Fibroblast of skin of left biceps (primary cell): ENCODE measurements at places on chromosomes 2 and 18.
A peak's percentile ranks its signal among the peaks of the same experiment; 100 is the strongest.

GRCh38 chr2:84486441-84487115 is 27.5 kb upstream of the SUCLG1 start:
- no peak for DNase-seq

- no peak for DNase-seq
Observed at GRCh38 chr2:145777297-145777696, 1257.4 kb upstream of the ZEB2 start.

- DNase-seq: no peak
Observed at GRCh38 chr2:236653863-236654262, 84.2 kb downstream of the ACKR3 start.

DNA sequence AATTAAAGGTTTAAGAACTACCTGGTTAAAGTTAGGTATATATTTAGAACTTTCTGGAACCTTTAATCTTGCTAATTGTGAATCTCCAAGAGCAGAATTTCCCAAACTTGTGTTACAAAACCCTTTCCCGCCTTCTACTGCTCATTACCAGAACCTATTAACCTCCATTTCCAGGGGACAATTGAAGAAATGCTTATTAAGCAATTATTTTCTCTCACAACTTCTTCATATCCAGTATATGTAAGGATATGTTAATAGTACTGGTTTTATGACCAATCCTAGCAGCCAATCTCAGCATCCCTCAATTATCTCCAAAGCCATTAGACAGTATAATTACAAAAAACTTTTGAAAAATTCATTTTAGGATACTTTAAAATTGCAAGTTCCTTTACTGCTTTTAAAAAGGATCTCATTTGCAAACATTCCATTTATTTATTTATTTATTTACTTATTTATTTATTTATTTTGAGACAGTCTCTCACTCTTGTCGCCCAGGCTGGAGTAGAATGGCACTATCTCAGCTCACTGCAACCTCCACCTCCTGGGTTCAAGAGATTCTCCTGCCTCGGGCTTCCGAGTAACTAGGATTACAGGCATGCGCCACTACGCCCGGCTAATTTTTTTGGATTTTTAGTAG is 3.7 kb downstream of the GFPT1 start:
- DNase-seq: no peak

DNA sequence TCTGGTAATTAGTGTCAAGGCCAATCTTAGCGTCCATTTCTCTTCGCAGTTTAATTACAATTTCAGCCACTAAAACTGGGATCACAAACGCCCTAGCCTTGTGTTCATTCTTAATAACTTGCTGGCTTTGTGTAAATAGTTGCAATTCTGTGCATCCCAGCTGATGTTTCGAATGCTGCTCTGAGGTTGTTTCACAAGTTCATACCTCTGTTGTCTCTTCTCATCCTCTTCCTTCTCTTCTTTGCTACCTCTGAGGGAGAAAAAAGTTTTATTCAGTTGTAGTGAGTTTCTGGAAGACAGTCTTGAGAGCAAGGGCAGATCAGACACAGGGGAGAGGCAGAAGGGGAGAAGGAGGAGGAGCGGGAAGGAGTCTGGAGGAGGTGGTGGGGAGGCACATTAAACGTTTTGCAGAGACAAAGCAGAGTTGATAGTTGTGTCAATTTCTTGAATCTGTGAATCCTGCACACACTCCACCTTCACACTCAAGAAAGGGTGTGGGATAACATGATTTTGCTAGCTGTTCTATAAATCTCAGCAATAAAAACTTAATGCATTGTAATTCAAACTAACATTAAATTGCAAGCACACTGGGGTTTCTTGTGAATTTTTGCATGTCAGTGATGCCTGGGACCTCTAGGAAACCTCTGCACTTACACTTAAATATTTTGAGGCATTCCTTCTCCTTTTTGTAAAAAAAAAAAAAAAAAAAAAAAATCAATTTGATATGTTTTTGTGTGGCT is 6.8 kb downstream of the MEIS1 start:
- no peak for DNase-seq

GRCh38 chr2:19749507-19749836 is 152.3 kb downstream of the TTC32 start:
- no peak for DNase-seq

GRCh38 chr18:36899289-36899688 is 70.4 kb downstream of the KIAA1328 start:
- DNase-seq: no peak

DNA sequence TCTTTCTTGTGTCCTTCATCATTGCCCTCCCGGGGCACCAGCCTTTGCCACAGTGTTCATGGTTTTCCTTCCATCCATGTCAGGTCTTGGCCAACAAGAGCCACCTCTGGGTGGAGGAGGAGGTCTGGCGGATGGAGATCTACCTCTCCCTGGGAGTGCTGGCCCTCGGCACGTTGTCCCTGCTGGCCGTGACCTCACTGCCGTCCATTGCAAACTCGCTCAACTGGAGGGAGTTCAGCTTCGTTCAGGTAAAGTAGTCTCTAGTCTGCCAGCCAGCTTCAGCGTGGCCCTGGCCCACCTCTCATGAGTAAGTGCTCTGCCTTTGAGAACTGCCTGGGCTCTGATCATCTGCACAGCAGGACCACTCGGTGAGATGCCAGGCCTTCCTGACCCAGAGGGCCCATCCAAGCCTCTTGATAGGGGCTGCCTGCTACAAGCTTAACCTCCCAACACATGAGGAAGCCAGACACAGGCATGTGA is 31.0 kb downstream of the STEAP3 start:
- DNase-seq: no peak

GRCh38 chr2:239087046-239087710 is 239.3 kb downstream of the TWIST2 start:
- no peak for DNase-seq

DNA sequence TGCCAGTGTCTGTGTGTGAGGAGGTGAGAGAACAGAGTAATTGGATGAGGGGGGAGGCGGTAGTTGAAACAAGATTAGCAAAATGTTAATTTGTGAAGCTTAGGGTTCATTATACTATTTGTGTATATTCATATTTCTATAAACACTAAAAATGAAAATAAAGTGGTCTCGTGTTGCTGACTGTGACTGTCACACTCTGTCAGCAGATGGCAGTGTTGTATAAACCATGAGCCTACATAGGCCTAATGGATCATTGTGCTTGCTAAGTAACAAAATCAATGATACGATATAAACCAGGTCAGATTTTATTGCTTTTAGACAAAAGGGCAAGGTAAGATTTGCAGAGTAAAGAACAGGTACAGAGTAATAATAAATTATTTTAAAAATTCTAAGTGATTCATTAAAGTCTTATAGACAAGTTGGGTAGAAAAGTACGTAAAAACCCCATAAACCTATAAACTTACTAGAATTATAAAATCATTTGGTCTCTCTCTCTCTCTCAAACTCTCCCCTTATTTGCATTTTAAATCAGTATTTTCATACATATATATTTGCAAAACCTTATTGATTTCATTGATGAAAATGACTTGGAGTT is 182.7 kb downstream of the RPIA start:
- peak; percentile 0 for DNase-seq

DNA sequence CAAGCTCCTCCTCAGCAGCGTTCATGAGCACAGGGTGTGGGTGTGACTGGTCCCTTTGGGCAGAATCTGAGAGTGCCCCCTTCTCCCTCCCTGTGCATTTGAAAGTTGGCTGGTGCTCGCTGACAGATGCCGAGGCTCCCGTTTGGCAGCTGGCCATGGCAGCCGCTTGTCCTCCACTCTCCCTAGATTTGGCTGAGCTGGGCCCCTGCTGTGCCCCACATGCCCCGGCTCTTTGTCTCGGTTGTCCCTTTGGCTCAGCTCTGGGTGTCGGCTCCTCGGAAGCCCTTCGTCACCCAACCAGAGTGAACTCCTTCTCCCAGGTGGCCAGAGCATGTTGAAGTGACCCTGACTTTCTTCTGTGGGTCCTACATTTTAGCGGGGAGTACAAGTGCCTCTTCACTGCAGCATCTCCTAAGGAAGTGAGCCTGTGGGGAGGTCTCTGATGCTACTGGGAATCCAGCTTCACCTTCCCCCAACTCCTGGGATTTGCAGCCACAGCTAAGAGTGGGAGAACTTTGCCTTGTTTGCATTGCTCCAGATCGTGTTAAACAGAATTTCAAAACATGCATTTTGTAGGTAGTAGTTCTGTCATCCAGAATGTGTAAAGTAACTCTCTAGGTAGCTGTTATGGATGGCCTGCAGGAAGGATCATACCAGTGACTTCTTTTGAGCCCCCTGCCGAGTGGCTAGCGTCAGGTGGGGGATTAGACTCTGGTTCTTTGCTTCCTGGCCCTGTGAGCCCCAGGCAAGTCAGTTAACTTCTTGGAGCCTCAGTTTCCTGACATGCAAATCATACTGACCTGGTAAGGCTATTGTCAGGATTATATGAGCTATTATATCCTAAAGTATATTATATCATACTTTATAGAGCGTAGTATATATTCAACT is 24.2 kb downstream of the HPCAL1 start:
- DNase-seq: no peak

DNA sequence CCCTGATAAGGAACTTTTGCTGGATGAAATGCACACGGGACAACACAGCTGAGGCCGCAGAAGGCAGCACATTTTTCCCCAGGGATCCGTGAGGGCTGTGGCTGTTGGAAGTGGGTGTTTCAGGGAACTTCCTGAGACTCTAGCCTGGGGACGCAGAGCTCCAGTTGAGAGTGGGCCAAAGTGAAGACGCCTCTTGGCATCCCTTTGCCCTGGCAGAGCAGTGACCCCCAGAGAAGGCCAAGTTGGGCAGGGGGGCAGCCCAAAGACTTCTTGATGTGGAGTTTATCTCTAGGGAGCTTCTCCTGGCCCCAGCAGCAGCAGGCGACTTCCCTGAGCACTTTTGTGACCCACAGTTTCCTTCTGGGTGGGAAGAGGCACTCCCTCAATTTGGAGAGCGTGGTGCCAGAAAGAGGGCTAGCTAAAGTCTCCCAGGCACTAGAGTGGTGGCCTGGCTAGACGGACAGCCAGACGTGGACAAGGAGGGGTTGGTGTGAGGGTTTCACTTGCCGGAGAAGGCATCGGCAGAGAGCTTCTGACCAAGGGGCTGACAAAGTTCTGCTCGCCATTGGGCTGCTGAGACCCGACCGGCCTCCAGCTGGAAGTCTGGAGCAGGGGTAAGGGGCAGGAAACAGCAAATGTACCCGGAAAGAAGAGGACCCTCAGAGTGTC is 108.8 kb downstream of the ACKR3 start:
- DNase-seq: no peak

GRCh38 chr2:158217593-158217992 is 115.9 kb downstream of the UPP2 start:
- DNase-seq: no peak

DNA sequence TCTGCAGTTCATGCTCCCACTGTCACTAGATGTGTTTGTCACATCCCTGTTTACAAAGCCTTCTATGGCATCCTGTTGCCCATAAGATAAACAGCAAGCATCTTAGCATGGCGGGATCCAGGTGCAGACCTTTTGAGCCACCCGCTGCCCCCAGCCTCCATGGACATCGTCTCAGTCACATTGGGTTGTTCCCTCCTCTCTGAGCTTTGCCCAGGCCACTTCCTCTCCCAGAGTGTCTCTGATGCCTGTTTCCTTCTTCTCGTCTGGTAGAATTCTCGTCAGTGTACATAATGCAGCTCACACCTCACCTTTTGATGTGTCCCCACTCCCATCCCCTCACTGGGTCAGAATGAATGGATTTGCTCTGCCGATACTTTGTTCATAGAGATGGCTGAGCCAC is 239.0 kb upstream of the APCDD1 start:
- no peak for DNase-seq

GRCh38 chr18:9428862-9429661 is 46.3 kb upstream of the RALBP1 start:
- no peak for DNase-seq

DNA sequence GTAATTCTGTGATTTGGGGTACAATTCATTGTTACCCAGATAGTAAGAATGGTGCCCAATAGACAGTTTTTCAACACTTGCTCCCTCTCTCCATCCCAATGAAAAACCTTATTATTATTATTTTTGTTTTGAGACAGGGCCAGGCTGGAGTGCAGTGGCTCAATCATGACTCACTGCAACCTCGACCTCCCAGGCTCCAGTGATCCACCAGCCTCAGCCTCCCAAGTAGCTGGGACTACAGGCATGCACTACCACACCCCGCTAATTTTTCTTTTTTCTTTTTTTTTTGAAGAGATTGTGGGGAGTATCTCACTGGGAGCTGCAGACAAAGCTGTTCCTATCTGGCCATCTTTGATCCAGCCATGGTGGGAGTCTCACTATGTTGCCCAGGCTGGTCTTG is 7.2 kb downstream of the TGFA start:
- no peak for DNase-seq

DNA sequence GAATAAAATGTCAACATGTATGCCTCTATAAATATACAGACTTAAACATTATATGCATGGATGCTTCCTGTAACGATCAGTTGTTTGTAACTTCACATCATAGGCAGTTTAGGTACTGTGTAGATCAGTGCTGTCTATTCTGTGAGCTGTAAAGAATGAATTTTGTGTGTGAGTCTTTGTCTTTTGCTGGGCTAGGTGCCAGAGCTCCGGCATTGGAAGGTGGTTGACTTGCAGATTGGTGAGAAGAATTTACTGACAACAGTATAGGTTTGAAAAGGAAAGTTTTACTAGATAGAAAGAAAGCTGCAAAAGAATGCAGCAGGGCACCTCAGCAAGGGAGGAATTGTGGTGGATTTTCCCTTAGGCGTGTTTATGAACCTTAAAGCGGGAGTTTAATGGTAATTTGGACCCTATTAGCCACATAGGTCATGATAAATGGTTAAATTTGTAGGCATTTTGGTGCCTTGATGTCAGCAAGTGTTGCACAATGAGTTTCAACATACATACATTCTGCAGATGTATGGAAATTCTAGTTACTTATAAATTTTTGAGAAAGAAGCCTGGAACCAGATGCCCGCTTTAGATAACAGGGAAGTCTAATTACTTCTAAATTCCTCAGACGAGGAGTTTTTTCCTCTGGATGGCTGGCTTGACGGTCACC is 6.7 kb upstream of the QPCT start:
- no peak for DNase-seq

- DNase-seq: no peak
Observed at GRCh38 chr2:40028792-40029488, 249.9 kb upstream of the THUMPD2 start.

GRCh38 chr18:62522504-62523254 is at the start of gene ZCCHC2:
Gene ZCCHC2 (plus strand): TSS chr18:62523025. CDS start chr18:62523425, 400 bp downstream.
- peak; percentile 92 for DNase-seq

GRCh38 chr2:158102446-158102845 is 770 bp downstream of the UPP2 start:
- DNase-seq: no peak

GRCh38 chr2:143279672-143280071 is 150.5 kb downstream of the ARHGAP15 start:
- no peak for DNase-seq

GRCh38 chr2:66775730-66776422 is 341.0 kb downstream of the MEIS1 start:
- no peak for DNase-seq

GRCh38 chr2:72778410-72778809 is 47.4 kb downstream of the EXOC6B start:
- no peak for DNase-seq
